HuH-7.5 (cell line): ENCODE measurements at places on chromosomes 2 and 18.
A peak's percentile ranks its signal among the peaks of the same experiment; 100 is the strongest.

- no peak for DNase-seq
These were observed 28.8 kb upstream of the TMEM18 start for GRCh38 chr2:705971-706511.

- no peak for DNase-seq
These were observed 666.8 kb downstream of the NR4A2 start for GRCh38 chr2:155665704-155666103.

GRCh38 chr2:18077231-18077630 is 198.8 kb downstream of the KCNS3 start:
- no peak for DNase-seq

- no peak for DNase-seq
These were observed 19.4 kb downstream of the ITGB1BP1 start for GRCh38 chr2:9403924-9404323.

- DNase-seq, result no peak
These were observed 32.2 kb downstream of the MAPRE2 start for GRCh38 chr18:35073186-35074105.

DNA sequence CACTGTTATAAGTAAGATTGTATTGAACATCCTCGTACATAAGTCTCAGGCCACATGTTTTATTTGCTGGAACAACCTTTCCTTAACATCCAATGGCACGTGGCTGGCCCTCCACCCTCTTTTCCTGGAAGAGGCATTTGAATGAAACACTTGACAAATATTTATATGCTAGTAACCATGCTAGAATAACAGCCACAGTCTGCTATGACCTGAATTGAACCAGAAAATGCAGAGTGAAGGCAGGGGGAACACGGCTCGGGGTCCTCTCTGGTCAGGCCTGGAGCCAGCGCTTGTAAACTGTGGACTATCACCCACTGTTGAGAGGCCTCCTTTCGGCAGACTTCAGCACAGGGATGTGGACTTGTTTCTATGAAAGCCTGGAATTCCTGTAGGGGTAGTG is 198.2 kb upstream of the COPS8 start:
- no peak for DNase-seq

DNA sequence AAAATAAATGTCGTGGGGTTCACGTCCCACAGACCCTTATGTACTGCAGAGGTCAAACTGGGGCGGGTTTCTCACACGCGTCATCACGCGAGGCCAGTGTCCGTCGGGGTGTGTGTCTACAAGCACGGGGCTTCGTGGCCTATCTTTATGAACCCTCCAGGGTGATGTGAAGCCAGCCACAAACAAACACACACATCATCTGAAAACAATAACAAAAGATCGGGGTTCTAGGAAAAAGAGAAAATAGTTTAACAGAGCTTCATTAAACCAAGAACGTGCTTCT is 23.3 kb downstream of the LDLRAD4 start:
- DNase-seq, result no peak

GRCh38 chr2:86570059-86570458 is 6.8 kb upstream of the CHMP3 start:
- DNase-seq, result no peak

DNA sequence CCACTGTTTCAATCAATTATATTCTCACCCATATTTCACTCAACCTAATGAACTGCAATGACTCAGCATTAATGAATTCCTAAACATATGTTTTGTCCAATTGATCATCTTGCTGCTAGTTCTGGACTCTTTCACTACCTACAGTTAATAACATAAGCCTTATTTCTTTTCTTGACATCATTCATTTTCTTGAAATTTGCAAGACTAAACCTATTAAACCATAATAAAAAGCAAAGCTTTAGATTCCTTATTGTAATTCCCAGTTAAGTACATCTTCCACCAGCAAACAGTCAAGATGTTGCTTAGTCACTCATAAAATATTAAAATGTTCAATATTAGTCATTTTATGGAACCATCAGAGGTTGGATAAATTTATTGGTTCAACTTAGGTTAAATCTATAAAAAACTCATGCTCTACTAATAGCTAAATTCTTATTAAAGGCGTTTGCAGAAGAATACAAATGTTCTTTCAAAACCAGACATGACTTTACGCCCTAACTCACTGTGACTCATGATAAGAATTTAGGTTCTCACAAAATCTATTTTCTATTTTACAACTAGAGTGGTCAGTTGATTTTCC is 599.4 kb downstream of the RNF144A start:
- DNase-seq, result no peak

DNA sequence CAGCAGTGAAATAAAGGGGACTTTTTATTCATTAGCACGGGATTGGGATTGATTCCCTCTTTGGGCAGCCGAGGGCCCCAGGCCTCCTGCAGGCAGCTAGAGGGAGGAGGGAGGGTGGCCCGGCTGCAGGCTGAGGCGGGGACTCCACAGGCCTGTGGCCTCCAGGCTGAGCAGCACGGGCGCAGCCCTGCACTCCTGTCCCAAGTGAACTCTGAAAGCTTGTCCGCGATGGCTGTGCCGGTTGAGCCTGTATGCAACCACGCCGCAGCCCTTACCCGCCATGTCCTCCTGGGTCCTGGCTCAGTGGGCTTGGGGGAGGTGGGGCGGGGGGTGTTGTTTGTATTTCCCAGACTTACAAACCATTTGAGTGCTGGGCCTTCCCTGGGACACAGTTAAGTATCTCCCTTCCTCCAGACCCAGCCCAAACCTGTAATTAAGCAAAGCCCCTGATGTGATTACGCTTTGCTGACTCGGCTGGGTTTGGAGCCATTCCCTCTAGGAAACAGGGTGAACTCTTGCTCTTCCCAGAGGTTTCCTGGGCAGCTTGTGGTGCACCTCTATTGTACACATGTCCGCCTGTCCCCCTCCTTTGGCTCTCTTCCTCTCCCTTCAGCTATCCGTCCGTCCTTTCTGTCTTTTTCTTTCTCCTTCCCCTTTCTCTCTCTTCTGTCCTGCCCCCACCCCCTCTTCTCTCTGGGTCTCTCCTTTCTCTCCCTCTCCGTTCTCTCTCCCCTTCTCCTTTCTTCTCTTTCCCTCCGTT is 5.3 kb downstream of the GLI2 start:
- no peak for DNase-seq

GRCh38 chr2:148957023-148957422 is 81.5 kb upstream of the LYPD6B start:
- DNase-seq, result no peak

DNA sequence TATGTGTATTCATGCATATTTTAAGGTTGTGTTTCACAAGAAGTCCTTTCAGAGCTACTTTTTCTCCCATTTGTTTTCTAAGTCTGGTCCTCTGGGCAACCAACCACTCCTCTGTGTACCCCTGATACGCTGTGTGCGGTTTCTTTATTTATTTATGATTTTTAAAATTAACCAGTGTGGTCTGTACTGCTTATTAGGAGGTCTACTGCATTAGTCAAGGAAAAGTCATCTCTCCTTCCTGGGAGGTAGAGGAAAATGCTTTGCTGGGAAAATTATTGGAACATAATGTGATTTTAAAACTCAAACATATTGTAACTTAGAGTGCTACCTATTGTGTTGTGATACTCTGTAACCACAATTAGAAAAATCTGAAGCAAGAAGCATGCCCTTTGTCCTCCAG is 1404.3 kb downstream of the SUCLG1 start:
- no peak for DNase-seq

DNA sequence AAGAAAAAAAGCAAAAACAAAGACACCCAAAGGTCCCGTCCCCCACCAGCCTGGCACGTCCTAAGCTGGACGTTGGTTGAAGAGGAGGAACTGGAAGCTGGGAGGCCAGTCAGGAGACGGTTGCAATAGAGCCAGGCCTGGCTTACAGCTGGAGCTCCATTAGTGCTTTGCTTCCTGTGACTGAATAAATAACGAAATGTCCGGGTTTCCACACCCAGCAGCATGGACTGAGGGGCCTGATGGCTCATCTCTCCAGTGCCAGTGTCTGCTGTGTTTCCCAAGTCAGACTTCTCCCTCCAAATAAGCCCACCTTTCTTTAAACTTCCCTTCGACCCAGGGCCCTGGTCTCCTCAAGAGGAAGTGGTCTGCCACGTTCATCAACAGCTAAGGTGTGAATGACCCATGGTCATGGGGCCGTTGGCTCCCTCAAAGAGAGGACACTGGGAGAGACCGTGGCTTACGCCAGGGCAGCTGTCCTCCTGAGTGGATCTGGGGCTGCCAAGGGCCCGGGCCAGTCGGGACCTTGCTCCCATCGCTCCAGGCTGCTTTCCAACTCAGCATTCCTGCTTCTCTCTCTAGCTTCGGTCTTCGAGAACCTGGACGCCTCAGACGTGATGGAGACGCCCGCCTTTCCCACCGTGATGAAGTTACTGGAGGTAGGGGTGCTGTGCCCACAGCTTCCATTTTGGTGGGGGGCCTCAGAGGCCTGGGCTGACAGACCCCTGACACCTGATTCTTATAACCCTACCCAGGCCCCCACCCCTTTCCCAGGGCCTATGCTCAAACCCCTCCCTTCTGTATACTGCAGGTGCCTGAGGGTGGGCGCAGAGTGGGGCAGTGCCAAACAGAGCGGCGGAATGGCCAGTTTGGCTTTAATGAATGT is 44.9 kb downstream of the MYO7B start:
- DNase-seq, result no peak

GRCh38 chr2:135052042-135052876 is at the start of gene RAB3GAP1:
RAB3GAP1 (plus strand) TSS chr2:135052292; CDS start chr2:135052308, 16 bp downstream.
- peak; percentile 75 for DNase-seq

DNA sequence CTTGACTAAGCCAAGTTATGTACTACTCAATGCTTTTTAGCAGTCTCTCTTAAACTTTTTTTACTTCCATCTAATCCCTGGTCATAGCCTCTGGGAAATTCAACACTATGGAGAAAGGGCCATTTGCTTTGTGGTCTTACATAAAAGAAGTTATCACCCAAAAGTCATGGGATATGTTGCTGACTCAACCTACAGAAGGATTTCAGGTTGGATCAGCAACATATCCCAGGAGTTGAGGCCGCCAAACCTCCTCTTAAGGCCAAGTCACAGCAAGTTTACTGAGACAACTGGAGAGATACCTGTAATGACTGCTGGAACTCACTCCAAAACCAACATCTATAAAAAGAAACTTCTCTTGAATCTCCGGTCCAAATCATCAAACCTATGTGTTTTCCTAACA is 141.1 kb downstream of the IRS1 start:
- no peak for DNase-seq

- no peak for DNase-seq
These were observed 221.9 kb downstream of the HDAC4 start for GRCh38 chr2:239178954-239179353.

- DNase-seq, result peak; percentile 13
These were observed 748.7 kb upstream of the CHAC2 start for GRCh38 chr2:53018825-53019425.

DNA sequence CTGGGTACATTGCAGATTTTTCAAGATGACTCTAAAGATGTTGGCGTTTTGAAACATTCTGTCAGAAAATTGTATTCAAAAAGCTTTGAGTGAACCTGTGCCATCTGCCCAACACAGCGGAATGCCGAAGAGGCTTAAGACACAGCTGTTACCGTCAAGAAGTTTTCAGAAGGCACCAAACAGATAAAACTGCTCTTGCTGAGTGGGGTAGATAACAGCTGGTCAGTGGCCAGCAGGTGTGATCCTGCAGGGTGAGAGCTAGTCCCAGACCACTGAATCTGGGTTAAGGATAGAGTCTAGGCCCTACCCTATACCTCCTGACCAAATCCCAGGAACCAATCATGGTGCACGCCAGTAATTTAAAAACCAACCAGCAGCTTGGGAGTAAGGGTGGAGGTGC is 60.5 kb upstream of the B3GNT7 start:
- no peak for DNase-seq

- no peak for DNase-seq
These were observed 27.9 kb upstream of the PAIP2B start for GRCh38 chr2:71254776-71255175.

GRCh38 chr2:11701751-11702301 is 31.8 kb upstream of the NTSR2 start:
- no peak for DNase-seq

DNA sequence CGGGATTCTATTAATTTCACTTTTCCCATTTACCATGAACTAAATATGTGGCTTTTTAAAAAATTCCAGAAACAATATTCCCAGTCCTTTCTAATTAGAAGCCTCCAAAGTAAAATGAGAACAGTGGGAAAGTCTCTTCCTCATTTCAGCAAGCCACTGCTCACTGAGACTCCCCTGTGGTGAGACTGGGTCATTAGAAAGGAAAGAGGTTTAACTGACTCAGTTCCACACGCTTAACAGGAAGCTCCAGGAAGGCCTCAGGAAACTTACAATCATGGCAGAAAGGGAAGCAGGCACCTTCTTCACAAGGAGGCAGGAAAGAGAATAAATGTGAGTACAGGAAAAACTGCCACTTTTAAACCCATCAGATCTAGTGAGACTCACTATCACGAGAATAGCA is 258.9 kb upstream of the CHAC2 start:
- no peak for DNase-seq

DNA sequence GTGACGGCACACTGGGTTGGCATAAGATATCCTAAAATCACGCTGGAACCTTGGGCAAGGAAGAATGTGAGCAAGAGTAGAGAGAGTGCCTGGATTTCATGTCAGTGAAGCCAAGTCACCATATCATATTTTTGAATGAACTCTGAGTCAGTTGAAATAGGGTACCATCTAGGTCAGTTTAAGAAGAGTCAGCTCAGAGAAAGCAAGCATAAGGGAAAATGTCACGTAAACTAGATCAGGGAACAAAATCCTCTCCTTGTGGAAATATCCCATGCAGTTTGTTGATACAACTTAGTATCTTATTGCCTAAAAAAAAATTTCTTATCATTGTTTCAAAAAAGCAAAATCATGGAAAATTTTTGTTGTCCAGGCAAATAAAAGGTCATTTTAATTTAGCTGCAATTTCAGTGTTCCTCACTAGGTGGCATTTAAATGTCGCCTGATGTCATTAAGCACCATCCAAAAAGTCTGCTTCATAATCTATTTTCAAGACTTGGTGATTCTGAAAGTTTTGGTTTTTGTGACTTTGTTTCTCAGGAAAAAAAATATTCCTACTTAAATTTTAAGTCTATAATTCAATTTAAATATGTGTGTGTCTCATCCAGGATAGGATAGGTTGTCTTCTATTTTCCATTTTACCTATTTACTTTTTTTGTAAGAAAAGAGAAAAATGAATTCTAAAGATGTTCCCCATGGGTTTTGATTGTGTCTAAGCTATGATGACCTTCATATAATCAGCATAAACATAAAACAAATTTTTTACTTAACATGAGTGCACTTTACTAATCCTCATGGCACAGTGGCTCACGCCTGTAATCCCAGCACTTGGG is 19.6 kb downstream of the RSAD2 start:
- no peak for DNase-seq
